ENCODE measurements at places on chromosomes 3 and 15. TPM values are rescaled to one million over a fixed set of nuclear protein-coding genes. Genes with fewer than 3 reads are reported as not detected.

The HRH1 gene
- 23.5 TPM for total RNA-seq

The GPR149 gene
- total RNA-seq, result not detected

The ECE2 gene
- not detected for total RNA-seq

The TM4SF18 gene
- total RNA-seq, result 148 TPM

The TMEM158 gene
- 16.5 TPM for total RNA-seq

The CORO2B gene
- total RNA-seq, result 10.9 TPM

The NTRK3 gene
- total RNA-seq, result 0.41 TPM

The RHOV gene
- total RNA-seq, result 0.23 TPM
